Activated CD8-positive, alpha-beta T cell treated with anti-CD3 and anti-CD28 coated beads, Interleukin-2, amount 10 ng/mL, durations not matched to agents 7 days and 5 days (primary cell): ENCODE measurements at places on chromosomes 12 and 14. TPM values are rescaled to one million over a fixed set of nuclear protein-coding genes. Genes with fewer than 3 reads are reported as not detected.

DNA sequence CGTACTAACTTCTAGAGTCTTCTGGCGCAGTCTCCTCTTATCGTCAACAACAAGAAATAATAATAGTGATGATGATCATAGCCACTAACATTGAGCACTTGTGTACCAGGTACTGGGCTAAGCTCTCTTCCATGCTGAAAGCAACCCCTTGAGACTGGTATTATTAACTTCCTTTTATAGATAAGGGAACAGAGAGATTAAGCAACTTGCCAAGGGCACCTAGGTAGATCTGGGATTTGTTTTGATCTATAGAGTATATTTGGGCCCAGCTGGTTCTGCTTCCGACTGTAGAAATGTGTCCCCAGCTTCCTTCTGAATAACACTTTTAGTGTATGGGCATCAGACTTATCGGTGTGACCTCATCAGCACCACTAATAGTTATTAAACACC lies 1.1 kb upstream of the ZNF219 start:
- no peak for DNase-seq

DNA sequence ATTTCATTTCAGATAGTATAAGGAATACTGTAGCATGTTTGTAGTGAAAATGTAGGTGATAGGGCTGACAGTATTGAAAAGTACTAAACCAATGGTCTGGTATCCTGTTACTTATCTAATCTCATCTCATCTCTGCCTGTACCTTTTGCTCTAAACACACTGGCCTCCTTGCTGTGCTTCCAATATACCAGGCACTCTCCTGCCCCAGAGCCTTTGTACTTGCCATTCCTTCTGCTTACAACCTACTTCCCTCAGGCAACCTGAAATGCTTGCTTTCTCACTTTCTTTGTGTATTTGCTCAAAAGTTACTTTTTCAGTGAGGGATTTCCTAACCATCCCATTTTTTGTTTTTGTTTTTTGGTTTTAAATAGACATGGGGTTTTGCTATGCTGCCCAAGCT lies 101.9 kb downstream of the PAPLN start:
- no peak for DNase-seq

DNA sequence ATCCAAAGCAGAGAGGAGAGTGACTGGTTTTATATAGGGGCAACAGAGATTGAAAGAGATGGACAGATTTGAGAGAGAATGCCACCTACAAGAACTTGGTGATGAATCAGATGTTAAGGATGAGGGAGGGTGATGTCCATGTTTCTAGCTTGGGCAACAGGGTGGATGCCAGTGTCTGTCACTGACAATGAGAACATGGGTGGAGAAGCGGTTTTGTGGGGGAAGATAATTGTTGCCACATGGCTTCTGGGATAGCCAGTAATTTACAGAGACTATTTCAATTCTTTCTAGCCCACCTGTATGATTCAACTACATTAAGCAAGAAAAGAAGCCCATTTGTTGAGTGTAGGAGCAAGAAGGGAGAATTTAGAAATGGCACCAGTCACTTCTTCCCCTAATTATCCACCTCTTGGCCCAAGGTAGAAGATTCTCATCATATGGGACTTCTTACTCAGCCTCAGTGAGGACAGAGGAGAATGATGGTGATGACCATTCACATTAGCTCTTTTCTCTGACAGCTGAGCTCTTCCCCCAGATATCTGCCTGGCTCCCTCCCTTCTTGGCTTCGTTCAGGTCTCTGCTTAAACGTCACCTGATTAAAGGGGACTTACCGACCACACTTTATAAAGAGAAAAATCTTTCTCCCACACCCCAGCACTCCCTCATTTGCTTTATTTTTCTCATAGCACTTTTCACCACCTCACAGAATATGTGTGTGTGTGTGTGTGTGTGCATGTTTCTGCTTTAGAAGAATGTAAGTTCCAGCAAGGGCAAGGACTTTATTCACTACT lies 117.8 kb downstream of the DUSP6 start:
- no peak for DNase-seq

DNA sequence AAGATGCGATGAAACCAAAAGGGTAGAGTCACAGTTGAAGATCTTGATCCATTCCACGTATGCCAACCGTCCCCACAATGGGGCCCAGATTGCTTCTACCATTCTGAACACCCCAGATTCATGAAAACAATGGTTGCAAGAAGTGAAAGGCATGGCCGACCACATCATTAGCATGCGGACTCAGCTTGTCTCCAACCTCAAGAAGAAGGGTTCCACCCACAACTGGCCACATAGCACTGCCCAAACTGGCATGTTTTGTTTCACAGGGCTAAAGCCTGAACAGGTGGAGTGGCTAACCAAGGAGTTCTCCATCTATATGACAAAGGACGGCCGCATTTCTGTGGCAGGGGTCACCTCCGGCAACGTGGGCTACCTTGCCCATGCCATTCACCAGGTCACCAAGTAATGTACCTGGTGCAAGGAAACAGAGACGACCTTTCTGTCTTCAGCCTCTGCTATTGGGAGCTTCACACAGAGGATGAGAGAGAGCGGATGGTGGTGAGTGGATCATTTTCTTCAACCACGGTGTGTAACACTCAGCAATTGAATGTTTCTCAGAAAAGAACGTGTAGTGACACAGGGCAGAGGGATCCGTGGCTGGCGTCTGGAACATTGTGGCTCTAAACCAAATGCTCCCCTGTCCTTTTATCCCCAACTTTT lies 26.8 kb upstream of the CLEC2D start:
- DNase-seq = no peak

DNA sequence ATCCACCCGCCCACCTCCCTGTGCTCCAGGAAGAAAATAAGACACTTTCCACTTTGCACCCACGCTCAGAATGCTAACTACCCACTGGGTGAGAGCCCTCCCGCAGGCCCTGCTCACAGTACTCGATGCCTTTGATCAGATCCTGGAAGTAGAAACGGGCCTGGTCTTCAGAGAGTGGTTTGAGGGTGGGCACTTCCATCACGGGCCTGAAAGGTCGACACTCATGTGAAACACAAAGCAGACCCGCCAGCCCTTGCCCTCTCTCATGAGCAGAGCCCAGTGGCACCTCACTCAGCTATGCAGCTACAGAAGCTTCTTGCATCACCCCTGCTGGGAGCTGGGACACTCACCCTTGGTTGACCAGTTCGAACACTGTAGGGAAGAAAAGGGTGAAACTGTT lies 41.1 kb downstream of the CAMKK2 start:
- DNase-seq = no peak

CLMN gene
- 1.6 TPM for total RNA-seq

PTCSC3 gene
- not detected for total RNA-seq

PLBD1 gene
- not detected for total RNA-seq

FLVCR2 gene
- 5.5 TPM for total RNA-seq
